Panc1 (cell line): ENCODE measurements at places on chromosomes 11 and 22. TPM values are rescaled to one million over a fixed set of nuclear protein-coding genes. Genes with fewer than 3 reads are reported as not detected.

- no peak for DNase-seq
Observed at GRCh38 chr11:64251016-64251752, at the start of gene PLCB3. Gene PLCB3 (plus strand): TSS chr11:64251530. CDS start chr11:64251650, 120 bp downstream.

The KCNJ1 gene
- total RNA-seq = not detected

The RIN1 gene
- total RNA-seq = 21.7 TPM

DNA sequence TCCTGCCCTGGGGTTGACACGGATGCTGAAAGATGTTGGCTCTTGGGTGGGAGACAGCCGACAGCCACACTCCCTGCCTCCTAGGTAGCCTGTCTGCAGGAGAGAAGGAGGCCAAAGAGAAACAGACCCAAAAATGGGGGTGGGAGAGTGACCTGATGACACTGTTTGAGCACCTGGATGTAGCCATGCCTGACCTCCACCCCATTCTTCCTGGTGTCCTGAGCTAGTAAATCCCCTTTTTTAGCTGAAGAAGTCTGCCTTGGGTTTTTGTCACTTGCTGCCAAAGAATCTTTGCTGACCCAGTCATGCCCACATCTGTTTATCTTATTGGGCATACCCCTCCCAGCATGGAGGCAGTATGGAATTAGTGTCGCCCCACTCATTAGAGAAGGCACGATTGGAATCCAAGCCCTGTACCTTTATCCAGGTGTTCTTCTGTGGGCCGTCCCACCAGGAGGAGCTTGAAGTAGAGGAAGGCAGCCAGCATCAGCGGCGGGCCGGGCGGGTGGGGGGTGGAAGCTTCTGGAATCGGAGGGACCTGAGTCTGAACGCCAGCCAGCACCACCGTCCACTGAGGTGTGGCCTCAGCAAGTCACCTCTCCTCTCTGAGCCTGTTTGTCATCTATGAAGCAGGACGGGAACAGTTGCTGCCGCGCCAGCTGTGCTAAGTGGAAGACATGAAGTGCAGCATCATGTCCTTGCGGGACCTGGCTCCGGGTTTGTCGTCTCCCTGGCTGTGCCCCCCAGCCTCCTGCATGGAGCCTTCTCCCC lies 37.8 kb downstream of the IGHMBP2 start:
- no peak for DNase-seq

DNA sequence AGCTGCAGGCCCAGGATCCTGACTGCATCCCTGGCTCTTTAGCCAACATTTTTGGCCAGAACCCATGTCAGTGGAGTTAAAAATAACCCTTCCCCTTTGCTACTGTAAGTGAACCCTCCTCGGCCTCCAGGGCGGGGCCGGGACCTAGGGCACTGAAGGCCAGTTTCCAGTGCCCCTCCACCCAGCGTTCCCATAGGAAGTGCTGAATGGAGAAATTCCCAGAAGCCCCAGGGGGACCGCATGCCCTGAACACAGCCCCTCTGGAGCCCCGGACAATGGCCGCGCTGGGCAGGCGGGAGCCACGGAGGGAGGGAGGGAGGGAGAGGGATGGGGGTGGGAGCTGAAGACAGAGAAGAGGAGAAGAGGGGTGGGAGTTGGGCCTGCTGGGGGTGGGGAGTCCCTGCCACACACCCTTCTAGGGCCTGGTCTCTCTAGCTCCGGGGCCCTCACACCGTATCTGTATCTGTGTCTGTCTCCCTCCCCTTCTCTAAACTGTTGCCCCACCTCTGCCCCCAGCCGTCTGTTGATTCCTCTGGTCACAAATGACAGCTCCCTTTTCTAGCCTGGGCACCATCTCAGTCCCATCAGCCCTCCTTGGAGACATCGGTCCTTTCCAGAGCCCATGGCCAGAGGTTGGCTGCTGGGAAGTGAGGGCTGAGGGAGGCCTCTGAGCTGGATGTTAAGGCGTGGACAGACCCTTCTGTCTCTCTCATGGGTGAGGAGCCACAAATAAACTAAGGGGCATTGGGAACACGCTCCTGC lies 10.9 kb downstream of the PDGFB start:
- no peak for DNase-seq

- no peak for DNase-seq
Observed at GRCh38 chr11:32033067-32033466, 57.8 kb upstream of the RCN1 start.

GRCh38 chr11:34155057-34155756 lies 49.8 kb downstream of the NAT10 start:
- no peak for DNase-seq

The RFPL3 gene
- not detected for total RNA-seq

GRCh38 chr11:103953797-103954486 lies 82.5 kb upstream of the DDI1 start:
- no peak for DNase-seq

The MISFA gene
- 5.0 TPM for total RNA-seq

- DNase-seq = no peak
Observed at GRCh38 chr11:120186774-120187591, 23.8 kb upstream of the OAF start.

DNA sequence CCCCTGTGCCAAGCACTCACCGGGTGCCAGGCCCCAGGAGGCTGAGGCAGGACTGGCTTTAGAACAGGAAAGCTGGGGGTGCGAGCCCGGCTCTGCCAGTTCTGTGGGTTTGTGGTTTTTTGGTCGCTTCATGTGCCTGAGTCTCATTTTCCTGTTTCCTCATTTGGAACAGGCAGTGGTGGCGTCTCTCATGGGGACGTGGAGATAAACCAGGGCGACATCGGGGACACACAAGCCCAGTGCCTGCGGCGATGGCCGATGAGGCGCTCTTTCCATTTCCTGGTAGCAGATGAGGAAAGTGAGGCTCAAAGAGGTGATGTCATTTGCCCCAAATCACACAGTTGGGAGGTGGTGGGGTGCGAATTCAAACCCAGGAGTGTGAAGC lies 20.8 kb upstream of the CHKA start:
- DNase-seq = no peak

- DNase-seq = no peak
Observed at GRCh38 chr11:116454951-116455350, 317.8 kb downstream of the BUD13 start.

GRCh38 chr22:28369854-28370253 lies 309.8 kb downstream of the TTC28 start:
- no peak for DNase-seq

DNA sequence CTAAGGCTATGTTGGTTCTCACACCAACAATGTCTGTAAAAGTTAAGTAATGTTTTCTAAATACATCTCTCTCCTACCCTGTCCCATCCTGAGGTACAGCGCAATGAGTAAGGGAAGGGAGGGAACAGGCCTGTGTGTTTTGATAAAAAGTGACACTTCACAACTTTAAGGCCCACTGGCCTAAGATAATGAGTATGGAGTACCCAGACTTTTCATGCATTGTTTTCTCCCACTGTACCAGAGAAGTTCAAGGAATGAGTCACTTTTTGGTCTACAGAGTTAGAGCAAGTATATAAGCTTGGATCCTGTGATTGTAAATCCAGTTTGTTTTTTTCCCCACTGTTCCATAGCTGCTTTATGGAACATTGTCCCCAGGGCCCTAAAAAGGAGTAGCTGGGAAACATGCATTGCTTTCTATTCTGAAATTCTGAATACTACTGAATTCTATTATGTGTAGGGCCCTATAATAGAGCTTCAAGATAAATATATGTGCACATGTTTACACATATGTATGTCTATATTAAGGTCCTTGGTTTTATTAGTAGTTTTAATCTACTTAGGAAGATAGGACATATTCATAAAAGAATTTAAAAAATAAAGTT lies 29.8 kb downstream of the KCNE3 start:
- DNase-seq = no peak

The OSM gene
- total RNA-seq = not detected

DNA sequence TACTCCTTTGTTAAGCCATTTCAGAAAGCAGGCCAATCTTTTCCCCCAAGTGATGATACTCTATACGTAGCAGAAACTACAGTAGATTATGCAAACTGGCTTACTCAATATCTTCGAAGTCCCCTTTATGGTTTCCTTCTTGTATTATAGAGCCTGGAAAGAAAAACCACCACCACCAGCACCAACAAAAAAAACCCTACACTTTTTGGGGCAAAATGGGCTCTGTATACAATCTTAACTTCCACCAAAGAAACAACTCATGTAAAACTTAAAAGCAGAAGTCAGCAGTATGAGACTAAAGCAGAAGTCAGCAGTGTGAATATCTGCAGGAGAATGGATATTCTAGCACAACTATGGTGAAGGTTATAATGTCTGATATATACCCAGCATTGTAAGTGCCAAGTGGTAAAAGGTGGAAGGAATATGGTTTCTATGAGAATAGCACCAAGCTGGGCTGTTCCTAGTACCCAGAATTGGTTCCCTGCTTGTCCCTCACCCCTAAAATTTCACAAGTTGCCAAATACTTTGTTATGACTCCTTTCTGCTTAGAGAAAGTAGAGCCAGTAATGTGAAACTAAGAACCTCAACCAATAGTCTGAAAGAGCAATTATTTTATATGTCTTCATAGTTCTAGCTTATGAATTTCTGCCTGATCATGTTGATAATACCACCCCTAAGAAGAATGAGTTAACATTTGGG lies 252.1 kb downstream of the SBF2 start:
- no peak for DNase-seq

The OR5J2 gene
- total RNA-seq = not detected

GRCh38 chr11:109061394-109061793 lies 360.6 kb upstream of the C11orf87 start:
- DNase-seq = no peak

The RIBC2 gene
- total RNA-seq = 2.9 TPM

- DNase-seq = no peak
Observed at GRCh38 chr11:1640076-1640946, 10.7 kb downstream of the KRTAP5-5 start.

- no peak for DNase-seq
Observed at GRCh38 chr11:19880088-19880345, 167.4 kb downstream of the NAV2 start.

DNA sequence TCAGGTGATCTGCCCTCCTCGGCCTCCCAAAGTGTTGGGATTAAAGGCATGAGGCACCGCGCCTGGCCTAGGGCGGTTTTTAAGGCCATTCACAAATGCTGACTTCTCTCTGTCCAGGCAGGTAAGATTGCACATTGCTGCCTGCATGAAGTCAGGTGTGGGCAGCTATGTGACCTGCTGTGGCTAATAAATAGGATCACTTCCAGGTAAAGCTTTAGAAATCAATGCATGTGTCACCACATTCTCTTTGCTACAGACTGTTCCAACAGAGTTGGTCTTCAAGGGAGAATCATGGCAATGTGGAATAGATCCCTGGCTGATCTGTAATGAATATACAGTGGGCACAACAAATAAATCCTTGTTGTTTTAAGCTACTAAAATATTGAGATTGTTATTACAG lies 260.3 kb upstream of the PITPNB start:
- no peak for DNase-seq

GRCh38 chr11:47915783-47916182 lies 64.6 kb upstream of the PTPRJ start:
- DNase-seq = no peak

The OR8D4 gene
- not detected for total RNA-seq

DNA sequence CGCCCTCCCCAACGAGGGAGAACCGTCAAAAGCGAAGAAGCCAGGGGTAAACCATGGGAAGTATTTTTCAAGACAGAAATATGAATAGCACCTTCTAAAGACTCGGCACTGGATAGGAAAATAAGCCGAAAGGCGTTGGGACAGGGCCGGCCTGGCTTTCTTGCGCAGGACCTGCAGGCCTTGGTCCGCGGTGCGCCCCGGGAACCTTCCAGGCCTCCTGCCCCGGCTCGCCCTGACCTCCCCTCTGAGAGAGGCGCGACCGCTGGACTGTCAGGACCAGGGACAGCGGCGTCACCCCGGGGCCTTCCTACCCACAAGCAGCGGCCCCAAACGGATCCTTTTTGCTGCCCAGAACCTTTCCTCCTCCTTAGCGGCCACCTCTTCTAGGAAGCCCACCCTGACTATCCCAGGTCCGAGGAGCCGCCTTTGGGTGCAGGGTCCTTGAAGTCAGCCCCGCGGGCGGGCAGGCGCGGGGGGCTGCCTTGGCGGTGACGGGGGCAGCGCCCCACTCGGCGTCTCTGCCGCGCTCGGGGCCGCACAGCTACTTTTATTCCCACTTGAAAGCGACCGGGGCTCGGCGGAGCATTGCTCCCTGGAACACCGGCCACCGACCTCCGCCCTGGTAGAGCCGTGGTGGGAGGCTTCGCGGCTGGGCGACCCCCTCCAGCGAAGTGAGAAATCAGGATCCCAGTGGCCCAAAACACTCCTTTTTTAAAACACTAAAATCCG lies 650 bp upstream of the MAPK11 start:
- DNase-seq = no peak

GRCh38 chr11:127461241-127462064 lies 460.9 kb upstream of the KIRREL3 start:
- no peak for DNase-seq
